ENCODE measurements at places on chromosomes 12 and 14. TPM values are rescaled to one million over a fixed set of nuclear protein-coding genes. Genes with fewer than 3 reads are reported as not detected.

TAS2R9 gene
- not detected for total RNA-seq

DNA sequence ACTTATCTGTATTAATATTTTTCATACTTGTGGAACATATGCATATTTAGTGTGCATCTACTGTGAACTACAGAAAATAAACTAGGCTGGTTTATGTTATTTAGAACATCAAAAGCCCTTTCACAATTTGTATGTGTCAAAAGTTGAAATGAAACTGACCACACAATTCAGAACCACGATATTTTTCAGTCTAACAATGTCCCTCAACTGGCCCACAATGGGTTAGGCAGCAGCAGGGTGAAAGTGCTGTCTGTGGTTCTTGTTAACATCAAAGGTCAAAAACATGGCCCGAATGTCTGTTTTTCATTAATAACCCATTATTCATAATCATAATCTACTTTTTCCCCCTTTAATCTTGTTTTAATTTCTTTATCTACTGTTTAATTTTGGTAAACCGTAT lies 559.9 kb upstream of the ATP2B1 start:
- no peak overlapping the region for H3K27ac ChIP-seq
- peaks cover 2% of the 10 kb centered on the region for H3K27me3 ChIP-seq
- no peaks in the 10 kb centered on the region for H3K36me3 ChIP-seq
- no peaks in the 10 kb centered on the region for H3K4me1 ChIP-seq

EPYC gene
- not detected for total RNA-seq

SYNDIG1L gene
- not detected for total RNA-seq

SLC16A7 gene
- 22.0 TPM for total RNA-seq

- no peaks in the 10 kb centered on the region for H3K36me3 ChIP-seq
- peaks cover 16% of the 10 kb centered on the region for H3K27me3 ChIP-seq
- H3K27ac ChIP-seq: no peak overlapping the region
- no peaks in the 10 kb centered on the region for H3K4me1 ChIP-seq
Observed at GRCh38 chr12:3578557-3578956, 87.6 kb downstream of the PRMT8 start.

GRCh38 chr14:76887191-76887590 lies 61.0 kb downstream of the LRRC74A start:
- H3K36me3 ChIP-seq: no peaks in the 10 kb centered on the region
- no peak overlapping the region for H3K27ac ChIP-seq
- no peak overlapping the region for H3K4me3 ChIP-seq
- peaks cover 14% of the 10 kb centered on the region for H3K27me3 ChIP-seq
- DNase-seq: no peak
- H3K4me1 ChIP-seq: peaks cover 6% of the 10 kb centered on the region

- H3K27me3 ChIP-seq: no peaks in the 10 kb centered on the region
- DNase-seq: no peak
- no peaks in the 10 kb centered on the region for H3K4me1 ChIP-seq
Observed at GRCh38 chr14:79630288-79630960, 580.9 kb downstream of the DIO2 start.

DNA sequence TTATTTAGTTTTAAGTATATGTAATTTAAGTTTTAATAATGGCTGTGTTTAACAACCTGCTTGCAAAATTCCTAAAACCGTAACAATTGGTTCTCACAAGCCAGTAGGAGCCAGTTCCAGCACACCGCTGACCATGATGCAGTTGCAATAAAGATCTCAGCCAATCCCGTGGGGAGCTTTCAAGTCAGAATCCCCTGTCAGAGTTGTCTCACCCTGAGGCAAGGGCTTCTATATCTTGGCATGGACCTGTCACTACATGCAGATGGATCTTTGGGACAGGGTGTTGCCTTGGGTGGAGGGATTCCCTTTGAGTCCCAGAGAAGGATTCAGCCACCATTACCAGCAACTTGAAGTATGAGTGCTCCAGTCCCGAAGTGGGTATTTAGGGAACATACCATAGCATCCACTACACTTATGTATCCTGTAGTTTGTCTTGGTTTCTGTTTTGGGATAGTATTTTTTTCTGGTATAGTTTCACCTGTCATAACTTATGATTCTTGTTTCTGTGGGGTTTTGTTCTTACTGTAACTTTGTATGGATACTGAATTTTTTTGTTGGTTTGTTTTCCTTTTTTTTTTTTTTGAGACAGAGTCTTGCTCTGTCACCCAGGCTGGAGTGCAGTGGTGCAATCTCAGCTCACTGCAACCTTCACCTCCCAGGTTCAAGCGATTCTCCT lies 30.1 kb upstream of the LIMA1 start:
- peaks cover 6% of the 10 kb centered on the region for H3K4me1 ChIP-seq
- DNase-seq: no peak
- no peak overlapping the region for H3K4me3 ChIP-seq
- no peaks in the 10 kb centered on the region for H3K27me3 ChIP-seq
- H3K36me3 ChIP-seq: no peaks in the 10 kb centered on the region

GRCh38 chr12:106442575-106442974 lies 85.0 kb downstream of the POLR3B start:
- no peaks in the 10 kb centered on the region for H3K27me3 ChIP-seq
- H3K36me3 ChIP-seq: no peaks in the 10 kb centered on the region
- no peak for DNase-seq

PUS1 gene
- 34.7 TPM for total RNA-seq

RASSF8 gene
- 0.65 TPM for total RNA-seq

- no peak overlapping the region for H3K4me3 ChIP-seq
- H3K27me3 ChIP-seq: no peaks in the 10 kb centered on the region
- H3K4me1 ChIP-seq: no peaks in the 10 kb centered on the region
- no peak for DNase-seq
Observed at GRCh38 chr14:74533576-74533975, 40.0 kb downstream of the ISCA2 start.

KRT74 gene
- total RNA-seq: not detected

- no peak overlapping the region for H3K27ac ChIP-seq
- no peaks in the 10 kb centered on the region for H3K4me1 ChIP-seq
- no peak for DNase-seq
- peaks cover 11% of the 10 kb centered on the region for H3K27me3 ChIP-seq
- no peaks in the 10 kb centered on the region for H3K36me3 ChIP-seq
- no peak overlapping the region for H3K4me3 ChIP-seq
Observed at GRCh38 chr12:1559676-1560091, 34.7 kb downstream of the FBXL14 start.

RD3L gene
- total RNA-seq: not detected

DNA sequence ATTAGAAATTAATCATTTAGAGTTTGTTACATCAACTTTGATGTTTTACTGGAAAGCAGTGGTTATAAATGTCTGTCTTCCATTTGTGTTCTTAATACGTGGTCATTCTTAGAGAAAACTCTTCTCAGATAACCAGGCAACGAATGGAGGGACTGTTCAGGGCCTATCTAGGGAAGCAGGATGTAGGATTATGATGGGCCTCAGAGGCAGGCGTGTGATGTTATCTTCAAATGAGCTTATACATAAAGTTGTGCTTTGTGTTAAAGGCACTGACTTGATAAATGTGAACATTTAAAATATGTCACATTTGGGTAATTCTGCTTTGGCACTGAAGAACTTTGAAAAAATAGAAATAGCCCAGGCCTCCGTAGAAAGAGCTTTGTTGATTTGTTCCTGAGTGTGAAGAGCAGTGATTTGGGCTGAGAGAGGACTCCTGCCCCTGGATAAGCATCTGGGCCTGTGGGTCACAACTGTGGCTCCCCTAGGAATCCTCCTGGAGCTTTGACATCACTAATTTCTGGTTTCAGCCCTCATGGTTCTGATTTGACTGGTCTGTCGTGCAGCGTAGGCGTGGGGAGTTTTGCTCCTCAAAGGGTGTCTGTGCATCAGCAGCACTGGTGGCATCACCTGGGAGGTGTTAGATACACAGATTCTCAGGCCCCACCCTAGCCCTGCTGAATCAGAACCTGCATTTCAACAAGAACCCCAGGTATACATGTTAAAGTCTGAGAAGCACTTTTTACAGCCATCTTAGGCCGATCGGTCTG lies 55.4 kb downstream of the SAMD4A start:
- H3K27ac ChIP-seq: no peak overlapping the region
- H3K4me1 ChIP-seq: peaks cover 29% of the 10 kb centered on the region
- H3K4me3 ChIP-seq: no peak overlapping the region

GRCh38 chr12:25458047-25458552 lies 95.0 kb downstream of the LMNTD1 start:
- no peak for DNase-seq
- no peaks in the 10 kb centered on the region for H3K4me1 ChIP-seq
- H3K36me3 ChIP-seq: no peaks in the 10 kb centered on the region
- H3K27me3 ChIP-seq: peaks cover 3% of the 10 kb centered on the region
- no peak overlapping the region for H3K27ac ChIP-seq

GRCh38 chr14:89252887-89253532 lies 164.0 kb downstream of the FOXN3 start:
- no peak for DNase-seq
- H3K27me3 ChIP-seq: no peaks in the 10 kb centered on the region
- no peak overlapping the region for H3K27ac ChIP-seq
- H3K4me1 ChIP-seq: no peaks in the 10 kb centered on the region
- no peak overlapping the region for H3K4me3 ChIP-seq

DNA sequence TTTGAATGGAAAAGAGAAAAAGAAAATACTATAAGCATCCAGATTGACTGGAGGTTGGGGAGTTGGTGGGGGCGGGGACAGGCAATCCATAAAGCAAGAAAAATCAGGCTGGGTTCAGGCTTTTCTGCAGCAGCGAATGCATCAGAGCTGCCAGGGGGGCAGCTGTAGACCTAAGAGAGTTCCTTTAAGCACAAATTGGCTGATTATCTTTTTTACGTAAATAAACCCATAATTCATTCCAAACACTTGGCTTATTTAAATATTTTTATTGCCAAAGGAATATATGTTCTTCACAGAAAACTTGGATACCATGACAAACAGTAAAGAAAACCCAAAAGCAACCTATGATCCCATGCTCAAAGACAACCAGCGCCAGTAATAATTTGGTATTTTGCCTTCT lies 10.2 kb downstream of the BDKRB2 start:
- H3K27ac ChIP-seq: no peak overlapping the region
- DNase-seq: no peak
- H3K4me3 ChIP-seq: no peak overlapping the region

DNA sequence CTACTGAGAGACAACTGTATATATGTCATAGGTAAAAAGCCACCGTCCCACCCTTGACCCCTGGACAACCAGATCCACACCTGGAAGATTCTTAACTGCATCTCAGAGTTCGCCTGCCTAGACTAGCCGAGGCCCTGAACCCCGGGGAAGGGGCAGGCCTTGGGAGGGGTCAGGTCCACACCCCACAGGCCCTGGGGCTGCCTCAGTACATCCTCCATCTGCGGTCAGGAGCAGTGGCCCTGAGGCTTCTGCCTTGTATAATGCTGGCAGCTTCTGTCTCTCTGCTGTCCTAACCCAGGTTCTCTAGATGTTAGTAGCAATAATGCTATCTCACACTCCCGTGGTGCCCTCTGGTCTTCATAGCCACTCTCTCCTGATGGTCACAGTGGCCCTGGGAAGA lies 36.8 kb downstream of the JDP2 start:
- H3K27ac ChIP-seq: no peak overlapping the region
- H3K27me3 ChIP-seq: no peaks in the 10 kb centered on the region
- DNase-seq: no peak
- H3K4me3 ChIP-seq: no peak overlapping the region
- peaks cover 6% of the 10 kb centered on the region for H3K4me1 ChIP-seq

- H3K4me3 ChIP-seq: no peak overlapping the region
- H3K27me3 ChIP-seq: peaks cover 33% of the 10 kb centered on the region
- DNase-seq: no peak
- no peaks in the 10 kb centered on the region for H3K4me1 ChIP-seq
Observed at GRCh38 chr14:23177181-23177580, 6.3 kb downstream of the SLC7A8 start.

BBS10 gene
- total RNA-seq: 5.0 TPM

- H3K4me3 ChIP-seq: no peak overlapping the region
- no peaks in the 10 kb centered on the region for H3K27me3 ChIP-seq
- no peaks in the 10 kb centered on the region for H3K36me3 ChIP-seq
- H3K4me1 ChIP-seq: peaks cover 4% of the 10 kb centered on the region
- no peak for DNase-seq
- no peak overlapping the region for H3K27ac ChIP-seq
Observed at GRCh38 chr14:104096751-104097700, 11.5 kb downstream of the ASPG start.

DNA sequence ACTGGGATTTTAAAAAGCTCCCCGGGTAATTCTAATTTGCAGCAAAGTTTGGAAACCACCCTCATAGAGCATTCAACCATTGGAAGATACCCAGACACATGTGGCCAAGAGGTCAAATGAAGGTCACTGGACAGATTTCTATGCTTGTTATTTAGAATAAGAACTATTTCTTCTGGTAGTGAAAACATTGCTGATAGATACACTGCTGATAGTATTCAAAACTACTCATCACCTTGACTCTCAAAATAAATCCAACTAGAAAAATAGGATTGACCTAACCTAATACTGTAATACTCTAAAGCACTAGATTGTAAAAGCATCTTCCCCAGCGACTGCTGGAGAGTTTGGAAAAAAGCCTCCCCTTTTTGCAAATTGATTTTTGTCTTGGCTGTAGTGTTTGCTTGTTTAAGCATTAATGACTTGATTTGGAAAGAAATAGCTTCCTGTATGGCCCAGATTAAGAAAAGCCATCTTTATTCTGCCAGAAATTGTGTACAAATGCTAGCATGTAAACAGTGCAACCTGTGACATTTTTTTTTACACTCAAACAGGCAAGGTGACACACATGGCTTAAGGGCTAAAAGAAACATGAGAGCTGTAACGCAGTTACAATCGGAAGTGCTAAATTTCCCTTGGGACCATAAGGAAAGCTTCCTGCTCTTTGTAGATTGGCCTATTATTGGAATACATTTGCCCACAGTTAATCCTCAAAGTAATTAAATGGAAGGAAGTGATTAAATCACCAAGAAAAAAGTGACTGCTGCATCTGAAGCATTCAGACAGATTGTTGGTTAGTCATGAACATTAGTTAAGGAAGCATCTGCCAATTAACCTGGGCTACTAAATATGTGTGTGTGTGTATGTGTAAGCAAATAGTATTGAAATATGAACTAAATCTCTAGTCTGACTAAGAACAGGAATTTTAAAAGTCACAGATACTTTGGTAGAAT lies 356.5 kb upstream of the ATP2B1 start:
- no peak overlapping the region for H3K27ac ChIP-seq
- DNase-seq: no peak
- no peaks in the 10 kb centered on the region for H3K4me1 ChIP-seq
- H3K36me3 ChIP-seq: no peaks in the 10 kb centered on the region

GRCh38 chr14:90382491-90383125 lies 14.2 kb upstream of the CALM1 start:
- no peaks in the 10 kb centered on the region for H3K36me3 ChIP-seq

- no peak for DNase-seq
- H3K4me1 ChIP-seq: peaks cover 17% of the 10 kb centered on the region
- peaks cover 80% of the 10 kb centered on the region for H3K27me3 ChIP-seq
Observed at GRCh38 chr14:74239848-74240793, 872 bp downstream of the VSX2 start.

DNA sequence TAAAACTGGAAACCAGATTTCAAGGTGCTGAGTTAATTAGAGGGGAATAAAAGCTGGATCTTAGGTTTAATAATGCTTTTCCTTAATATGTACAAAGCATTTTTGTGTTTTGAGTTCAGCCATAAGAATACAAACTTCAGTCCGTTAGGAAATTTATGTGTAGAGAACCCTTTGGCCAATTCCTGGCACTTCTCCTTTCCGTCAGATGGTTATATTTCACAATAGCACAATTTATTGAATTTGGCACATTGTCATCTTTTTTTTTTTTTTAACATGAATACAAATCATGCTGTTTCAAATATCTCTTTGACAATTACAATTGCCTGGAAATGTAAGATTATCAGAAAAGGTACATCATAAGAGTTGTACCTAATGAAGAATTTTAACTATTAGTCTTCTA lies 56.2 kb upstream of the DDHD1 start:
- no peak overlapping the region for H3K27ac ChIP-seq
- peaks cover 2% of the 10 kb centered on the region for H3K27me3 ChIP-seq
- DNase-seq: no peak
- no peaks in the 10 kb centered on the region for H3K4me1 ChIP-seq
